ENCODE measurements at places on chromosomes 13 and 19.

DNA sequence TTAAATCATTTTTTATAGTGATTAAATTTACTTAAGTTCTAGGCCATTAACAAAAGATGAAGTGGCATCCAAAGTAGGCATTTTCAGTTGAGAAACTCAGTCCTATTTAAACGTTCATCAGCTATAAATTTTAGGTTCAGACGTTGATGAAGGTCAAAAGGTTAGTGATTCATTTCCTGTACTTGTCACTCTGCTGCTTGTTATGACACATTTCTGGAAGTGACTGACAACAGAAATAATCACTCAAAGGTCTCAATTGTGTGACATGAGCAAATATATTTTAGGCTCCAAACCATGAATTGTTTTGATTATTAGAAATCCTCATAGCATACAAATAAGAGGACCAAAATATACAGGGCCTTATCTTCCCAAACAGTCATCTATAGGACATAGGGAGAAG lies 10.3 kb upstream of the EDNRB start:
- DNase-seq = no peak

GRCh38 chr13:112849500-112849899 lies 119.5 kb upstream of the MCF2L start:
- DNase-seq = no peak

GRCh38 chr19:9934132-9934950 lies 2.0 kb downstream of the OLFM2 start:
- peak; percentile 74 for DNase-seq

- DNase-seq = peak; percentile 98
Measured at GRCh38 chr19:7337380-7338194, 11.2 kb upstream of the ARHGEF18 start.

GRCh38 chr19:48926909-48927308 lies 6.6 kb upstream of the DHDH start:
- peak; percentile 12 for DNase-seq

- DNase-seq = no peak
Measured at GRCh38 chr19:6490134-6490533, 8.5 kb upstream of the DENND1C start.

- no peak for DNase-seq
Measured at GRCh38 chr19:19028526-19028925, 4.8 kb downstream of the SUGP2 start.

DNA sequence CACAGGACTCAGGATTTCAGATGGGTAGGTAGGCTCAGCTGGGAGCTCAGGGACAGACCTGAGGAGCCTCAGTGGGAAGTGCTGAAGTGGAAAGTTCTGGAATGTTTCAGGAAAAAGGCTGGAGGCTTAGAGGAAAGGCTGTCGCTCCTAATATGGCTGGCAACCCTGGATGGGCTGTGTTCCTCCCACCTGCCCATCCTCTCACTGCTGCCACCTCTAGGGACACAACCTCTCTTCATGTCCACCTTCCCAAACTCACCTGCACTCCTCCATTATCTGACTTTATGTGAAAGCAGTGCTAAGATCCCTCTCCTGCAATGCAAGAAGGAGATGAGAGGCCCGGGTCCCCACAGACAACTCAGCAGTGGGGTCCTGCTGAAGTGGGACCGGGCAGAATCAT lies 5.8 kb upstream of the CEACAM21 start:
- DNase-seq = no peak

- peak; percentile 68 for DNase-seq
Measured at GRCh38 chr19:35509861-35510625, 3.4 kb downstream of the DMKN start.

GRCh38 chr19:23402388-23402787 lies 7.1 kb upstream of the ZNF91 start:
- DNase-seq = no peak

DNA sequence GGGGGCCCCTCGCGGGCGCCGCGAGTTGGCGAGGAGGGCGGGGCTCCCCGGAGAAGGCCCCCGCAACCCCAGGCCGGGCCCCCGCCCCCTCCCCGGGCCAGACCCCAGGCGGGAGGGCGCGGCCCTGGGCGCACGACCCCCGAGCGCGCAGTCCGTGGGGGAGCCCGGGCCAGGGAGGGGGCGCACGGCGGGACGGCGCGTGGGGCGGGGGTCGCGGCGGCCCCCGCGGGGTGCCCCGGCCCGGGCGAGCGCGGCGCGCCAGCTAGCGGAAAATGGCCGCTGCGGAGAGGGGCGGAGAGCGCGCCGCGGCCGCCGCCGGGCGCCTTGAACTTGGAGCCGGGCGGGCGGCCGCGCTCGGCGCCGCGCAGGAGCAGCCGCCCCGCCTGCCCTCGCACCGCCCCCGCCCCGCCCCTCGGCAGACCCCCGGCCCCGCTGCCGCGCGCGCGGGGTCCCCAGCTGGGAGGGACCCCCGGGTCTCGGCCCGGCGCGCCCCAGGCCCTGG lies 6.4 kb upstream of the NFIC start:
- no peak for DNase-seq

- no peak for DNase-seq
Measured at GRCh38 chr13:102869948-102870676, 24.3 kb downstream of the ERCC5 start.

DNA sequence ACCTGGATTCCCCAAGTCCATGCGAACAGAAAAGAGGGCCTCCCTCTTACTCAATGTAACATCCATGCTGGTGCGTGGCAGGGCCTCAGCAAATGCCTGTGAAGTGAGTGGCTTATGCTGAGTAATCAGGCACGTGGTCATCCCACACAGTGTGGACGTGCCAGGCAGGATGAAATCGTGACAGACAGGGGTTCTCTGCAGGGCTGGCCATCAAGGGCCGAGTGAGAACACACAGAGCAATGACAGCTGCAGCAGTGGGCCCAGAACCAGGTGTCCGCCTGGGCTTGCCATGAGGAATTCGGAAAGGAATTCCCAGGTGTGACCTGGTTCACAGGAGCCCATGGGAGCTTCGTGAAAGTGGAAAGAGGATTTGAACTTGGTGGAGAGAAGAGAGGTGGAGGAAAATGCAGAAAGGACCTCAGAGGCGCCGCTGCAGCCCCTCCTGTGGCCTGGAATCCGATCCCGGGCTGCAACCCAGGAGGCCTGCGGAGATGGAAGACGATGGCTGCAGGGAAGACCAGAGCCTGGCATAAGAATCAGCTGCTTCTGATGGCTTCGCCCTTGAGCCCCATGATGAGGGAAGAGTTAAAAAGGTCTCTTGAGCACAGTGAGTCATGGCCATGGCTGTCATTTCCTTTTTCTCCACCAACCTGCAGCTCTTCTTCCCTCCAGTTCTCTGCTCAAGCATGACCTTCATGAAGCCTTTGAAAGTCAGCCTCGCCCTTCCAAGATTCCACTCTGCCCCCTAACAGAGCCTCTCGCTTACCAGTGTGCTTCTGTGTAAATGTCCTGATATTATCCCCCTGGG lies 34.6 kb upstream of the SOX1 start:
- no peak for DNase-seq

DNA sequence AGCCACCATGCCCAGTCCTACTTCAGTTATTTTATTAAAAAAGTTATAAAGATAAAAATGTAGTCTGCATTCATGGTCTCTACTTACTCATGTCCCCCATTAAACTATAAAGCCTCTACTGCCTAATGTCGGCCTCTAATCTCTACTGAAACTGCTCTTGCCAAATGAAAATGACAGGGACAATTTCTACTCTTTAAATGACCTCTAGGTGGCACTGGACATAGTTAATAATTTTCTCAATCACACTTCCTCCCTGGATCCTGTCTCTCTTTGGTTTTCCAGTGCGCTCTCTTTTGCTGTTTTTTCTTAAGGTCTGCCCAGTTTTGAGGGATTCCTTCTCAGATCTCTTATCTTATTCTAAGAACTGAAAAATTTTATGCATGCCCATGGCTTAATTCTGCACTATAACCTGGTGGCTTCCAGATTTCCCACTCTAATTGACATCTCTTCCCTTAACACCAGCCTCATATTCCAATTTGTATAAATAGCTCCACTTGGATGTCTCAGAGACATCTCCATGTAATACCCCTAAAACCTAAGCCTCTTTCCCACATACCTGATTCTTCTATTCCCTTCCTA lies 54.3 kb downstream of the MTMR6 start:
- peak; percentile 63 for DNase-seq

GRCh38 chr19:12295191-12295590 lies 508 bp upstream of the ZNF44 start:
- DNase-seq = no peak

- no peak for DNase-seq
Measured at GRCh38 chr13:41299316-41300094, 11.6 kb upstream of the NAA16 start.

DNA sequence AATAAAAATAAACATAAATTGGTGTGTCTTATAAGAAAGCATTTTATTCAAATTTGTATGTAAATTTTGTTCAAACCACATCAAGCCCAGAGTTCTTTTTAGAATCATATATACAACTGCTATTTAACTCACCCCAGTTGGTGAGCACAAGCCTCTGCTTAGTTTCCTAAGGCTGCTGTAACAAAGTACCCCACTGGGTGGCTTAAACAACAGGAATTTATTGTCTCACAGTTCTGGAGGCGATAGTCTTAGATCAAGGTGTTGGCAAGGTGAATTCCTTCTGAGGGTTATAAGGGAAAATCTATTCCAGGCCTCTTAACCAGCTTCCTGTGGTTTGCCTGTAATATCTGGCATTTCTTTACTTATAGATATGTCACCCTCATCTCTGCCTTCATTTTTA lies 1133.5 kb downstream of the OLFM4 start:
- no peak for DNase-seq

DNA sequence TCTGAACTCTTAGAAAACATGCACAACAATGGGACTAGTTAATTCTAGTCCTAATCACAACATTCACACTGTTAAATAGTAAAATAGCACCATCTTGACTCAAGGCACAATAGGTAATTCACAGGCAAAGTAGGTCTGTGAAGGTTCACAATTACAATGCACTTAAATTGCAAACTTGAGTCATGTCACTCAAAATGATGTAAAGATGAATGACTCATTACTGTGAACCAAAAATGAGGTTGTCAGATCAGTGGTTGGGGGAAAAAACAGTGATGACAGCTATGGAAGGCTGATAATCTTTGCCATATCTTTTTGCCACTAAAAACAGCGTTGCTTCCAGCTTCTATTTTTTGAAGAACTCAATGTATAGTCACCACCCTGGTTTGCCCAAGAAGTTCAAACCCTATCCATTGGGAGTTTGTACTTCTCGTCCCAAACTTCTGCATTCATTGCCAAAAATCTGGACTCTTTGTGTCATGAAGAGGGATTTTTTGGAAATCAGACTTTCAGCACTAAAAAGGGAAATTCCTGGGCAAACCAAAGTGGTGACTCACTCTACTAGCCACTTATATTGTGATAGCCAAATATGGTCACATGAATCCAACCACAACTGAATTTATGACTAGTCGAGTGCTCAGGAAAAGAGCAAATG lies 200.9 kb upstream of the TMTC4 start:
- DNase-seq = peak; percentile 15

- DNase-seq = no peak
Measured at GRCh38 chr19:57192993-57193392, 1.7 kb downstream of the ZNF264 start.

DNA sequence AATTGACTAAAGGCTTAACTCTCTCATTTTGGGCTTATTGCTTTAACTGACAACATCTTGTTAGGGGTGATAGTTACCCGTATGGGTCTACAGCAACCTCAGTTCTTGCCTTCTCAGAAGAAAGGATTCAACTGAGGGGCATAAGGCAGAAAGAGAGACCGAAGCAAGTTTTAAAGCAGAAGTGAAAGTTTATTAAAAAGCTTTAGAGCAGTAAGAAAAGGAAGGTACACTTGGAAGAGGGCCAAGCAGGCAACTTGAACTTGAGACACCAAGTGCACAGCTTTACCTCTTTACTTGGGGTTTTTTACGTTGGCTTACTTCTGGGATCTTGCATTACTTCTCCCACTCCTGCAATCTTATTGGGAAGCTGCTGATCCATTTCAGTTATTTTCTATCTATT lies 246.9 kb upstream of the PRR20A start:
- no peak for DNase-seq

GRCh38 chr13:105118426-105118985 lies 1417.0 kb downstream of the EFNB2 start:
- DNase-seq = no peak

- no peak for DNase-seq
Measured at GRCh38 chr13:47803131-47803530, 197.9 kb downstream of the SUCLA2 start.

DNA sequence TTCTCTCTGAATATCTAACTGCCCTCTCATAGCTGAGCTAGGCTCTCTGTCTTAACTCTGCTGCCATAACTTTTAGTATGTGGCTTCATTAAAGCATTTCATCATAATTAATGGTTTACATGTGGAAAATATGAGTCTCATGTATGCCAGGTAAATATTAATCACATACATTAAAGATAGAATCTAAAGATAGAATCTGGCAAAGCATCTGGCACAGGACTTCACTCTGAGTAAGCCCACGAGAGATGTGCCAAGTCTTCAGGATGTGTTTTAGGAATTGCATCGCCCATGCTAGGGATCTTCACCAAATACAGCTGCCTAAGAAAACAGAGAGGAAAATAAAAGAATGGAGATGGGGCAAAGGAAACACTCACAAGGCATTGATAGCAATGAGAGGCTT lies 285.8 kb downstream of the DIAPH3 start:
- DNase-seq = no peak

GRCh38 chr13:34944751-34945150 lies 2.7 kb downstream of the NBEA start:
- DNase-seq = no peak

DNA sequence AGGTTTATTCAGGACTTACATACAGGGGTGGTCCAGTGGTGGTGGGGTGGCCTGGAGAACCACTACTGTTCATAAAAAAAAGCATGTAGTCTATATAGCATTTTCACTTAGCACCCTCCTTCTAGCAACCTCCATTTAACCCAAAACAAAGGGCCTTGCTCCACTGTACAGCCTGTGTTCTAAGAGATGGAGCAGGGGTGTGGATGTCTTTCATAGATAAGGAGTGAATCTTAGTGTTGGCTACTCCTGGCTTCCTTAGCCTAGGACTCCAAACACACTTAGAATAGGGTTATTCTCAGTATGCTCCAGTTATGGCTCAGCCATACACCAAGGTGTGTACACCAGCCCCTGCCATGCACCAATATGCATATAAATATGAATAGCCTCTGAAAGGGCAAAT lies 95.2 kb downstream of the ELF1 start:
- no peak for DNase-seq

DNA sequence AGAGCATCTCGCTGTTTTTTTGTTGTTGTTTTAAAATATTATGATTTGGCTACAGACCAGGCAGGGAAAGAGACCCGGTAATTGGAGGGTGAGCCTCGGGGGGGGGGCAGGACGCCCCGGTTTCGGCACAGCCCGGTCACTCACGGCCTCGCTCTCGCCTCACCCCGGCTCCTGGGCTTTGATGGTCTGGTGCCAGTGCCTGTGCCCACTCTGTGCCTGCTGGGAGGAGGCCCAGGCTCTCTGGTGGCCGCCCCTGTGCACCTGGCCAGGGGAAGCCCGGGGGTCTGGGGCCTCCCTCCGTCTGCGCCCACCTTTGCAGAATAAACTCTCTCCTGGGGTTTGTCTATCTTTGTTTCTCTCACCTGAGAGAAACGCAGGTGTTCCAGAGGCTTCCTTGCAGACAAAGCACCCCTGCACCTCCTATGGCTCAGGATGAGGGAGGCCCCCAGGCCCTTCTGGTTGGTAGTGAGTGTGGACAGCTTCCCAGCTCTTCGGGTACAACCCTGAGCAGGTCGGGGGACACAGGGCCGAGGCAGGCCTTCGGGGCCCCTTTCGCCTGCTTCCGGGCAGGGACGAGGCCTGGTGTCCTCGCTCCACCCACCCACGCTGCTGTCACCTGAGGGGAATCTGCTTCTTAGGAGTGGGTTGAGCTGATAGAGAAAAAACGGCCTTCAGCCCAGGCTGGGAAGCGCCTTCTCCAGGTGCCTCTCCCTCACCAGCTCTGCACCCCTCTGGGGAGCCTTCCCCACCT lies 183.3 kb downstream of the KDM4B start:
- DNase-seq = no peak
